HFFc6 (cell line): ENCODE measurements at places on chromosomes 5 and 9. TPM values are rescaled to one million over a fixed set of nuclear protein-coding genes. Genes with fewer than 3 reads are reported as not detected.

Gene OR1J2
- not detected in 3 replicates for total RNA-seq

- H3K27ac ChIP-seq = peak overlapping the region; percentile 64
- peaks cover 29% of the 10 kb centered on the region for H3K36me3 ChIP-seq
- DNase-seq = peak; percentile 79
- peak overlapping the region; percentile 61 for H3K4me3 ChIP-seq
- no peaks in the 10 kb centered on the region for H3K27me3 ChIP-seq
Measured at GRCh38 chr9:110835404-110835803, 166.8 kb downstream of the MUSK start.

DNA sequence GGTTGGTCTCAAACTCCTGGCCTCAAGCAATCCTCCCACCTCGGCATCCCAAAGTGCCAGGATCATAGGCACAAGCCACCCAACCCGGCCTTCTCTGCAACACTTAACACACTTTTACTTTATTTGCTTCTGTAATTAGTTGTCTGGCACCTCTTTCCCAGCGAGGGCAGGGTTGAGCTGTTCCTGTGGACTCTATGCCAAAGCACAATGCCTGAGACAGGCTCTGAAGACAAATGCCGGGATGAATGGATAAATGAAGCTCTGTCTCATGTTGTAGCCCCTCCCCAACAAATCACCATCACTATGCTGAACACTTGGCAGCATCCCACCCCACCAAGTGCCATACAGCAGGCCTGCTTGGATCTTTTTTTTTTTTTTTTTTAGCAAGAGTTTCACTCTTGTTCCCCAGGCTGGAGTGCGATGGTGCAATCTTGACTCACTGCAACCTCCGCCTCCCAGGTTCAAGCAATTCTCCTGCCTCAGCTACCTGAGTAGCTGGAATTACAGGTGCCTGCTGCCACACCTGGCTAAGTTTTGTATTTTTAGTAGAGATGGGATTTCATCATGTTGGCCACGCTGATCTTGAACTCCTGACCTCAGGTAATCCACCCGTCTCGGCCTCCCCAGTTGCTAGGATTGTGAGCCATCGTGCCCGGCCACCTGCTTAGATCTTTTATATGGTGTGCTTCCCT lies 21.3 kb downstream of the GPX3 start:
- DNase-seq = no peak
- no peak overlapping the region for H3K4me3 ChIP-seq
- H3K36me3 ChIP-seq = peaks cover 21% of the 10 kb centered on the region
- peaks cover 40% of the 10 kb centered on the region for H3K4me1 ChIP-seq
- H3K27me3 ChIP-seq = no peaks in the 10 kb centered on the region
- no peak overlapping the region for H3K27ac ChIP-seq

Gene SGCD
- 5.8 to 6.7 TPM (median 6.5 TPM) in 3 replicates for total RNA-seq

- peaks cover 20% of the 10 kb centered on the region for H3K27me3 ChIP-seq
- DNase-seq = no peak
- H3K4me3 ChIP-seq = no peak overlapping the region
- H3K4me1 ChIP-seq = no peaks in the 10 kb centered on the region
Measured at GRCh38 chr5:154984946-154985516, 28.5 kb upstream of the KIF4B start.

Gene F2RL2
- 42.7 to 87.2 TPM (median 68.0 TPM) in 3 replicates for total RNA-seq

Gene HAPLN1
- 8.4 to 118 TPM (median 18.8 TPM) in 3 replicates for total RNA-seq

- H3K36me3 ChIP-seq = no peaks in the 10 kb centered on the region
Measured at GRCh38 chr5:123476731-123477130, 35.2 kb upstream of the CSNK1G3 start.

DNA sequence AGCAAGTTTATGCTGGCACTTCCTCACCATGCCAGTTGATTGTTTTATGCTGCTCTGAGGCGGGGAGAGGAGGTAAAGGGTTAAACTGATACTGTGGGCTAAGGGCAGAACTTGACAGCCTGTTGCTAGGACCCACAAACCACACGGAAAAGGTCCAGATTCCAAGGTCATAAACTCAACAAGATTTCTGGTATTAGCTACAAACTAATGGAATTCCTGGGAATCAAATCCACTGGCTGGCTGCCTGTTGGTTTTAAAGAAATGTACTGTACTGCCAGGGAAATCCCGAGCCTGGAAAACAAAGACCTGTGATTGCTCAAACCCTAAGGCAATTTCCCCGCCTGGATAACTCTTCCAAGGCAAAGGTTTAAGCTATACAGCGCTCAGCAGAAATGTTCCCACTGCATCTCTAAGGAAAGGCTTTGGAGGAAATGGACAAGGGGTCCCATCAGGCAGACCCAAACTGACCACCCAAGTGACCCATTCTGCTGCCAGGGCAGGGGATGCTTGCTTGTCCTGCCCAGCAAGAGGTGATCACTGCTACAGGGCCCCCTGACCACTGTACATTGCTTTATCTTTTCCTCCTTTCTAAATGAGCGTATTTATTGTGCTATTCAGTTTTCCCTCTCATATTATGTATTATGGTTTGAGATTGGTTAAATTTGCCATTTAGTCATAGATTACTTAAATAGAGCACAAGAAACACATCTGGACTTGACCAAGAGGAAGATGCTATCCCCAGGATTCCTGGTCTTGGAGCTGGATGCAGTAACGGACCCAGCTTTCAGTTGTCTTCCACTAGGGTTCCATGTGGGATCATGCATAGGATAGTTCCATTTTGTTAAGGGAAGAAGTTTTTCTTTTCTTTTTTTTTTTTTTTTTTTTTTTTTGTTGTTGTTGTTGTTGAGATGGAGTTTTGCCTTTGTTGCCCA lies 124.3 kb downstream of the SUSD1 start:
- no peaks in the 10 kb centered on the region; the same call in 1 of the 2 replicates for H3K27me3 ChIP-seq
- H3K4me3 ChIP-seq = peak overlapping the region; percentile 34
- peaks cover 64% of the 10 kb centered on the region for H3K4me1 ChIP-seq
- H3K36me3 ChIP-seq = peaks cover 33% of the 10 kb centered on the region
- H3K27ac ChIP-seq = peak overlapping the region; percentile 78

GRCh38 chr5:158773161-158773560 lies 326.6 kb downstream of the EBF1 start:
- no peaks in the 10 kb centered on the region; the same call in 1 of the 2 replicates for H3K36me3 ChIP-seq
- no peak overlapping the region for H3K4me3 ChIP-seq
- no peak for DNase-seq
- H3K27me3 ChIP-seq = peaks cover 4% of the 10 kb centered on the region
- H3K27ac ChIP-seq = no peak overlapping the region
- H3K4me1 ChIP-seq = no peaks in the 10 kb centered on the region

- H3K27me3 ChIP-seq = no peaks in the 10 kb centered on the region; the same call in 1 of the 2 replicates
- H3K4me3 ChIP-seq = no peak overlapping the region
- no peak for DNase-seq
- peaks cover 14% of the 10 kb centered on the region for H3K4me1 ChIP-seq
- H3K27ac ChIP-seq = no peak overlapping the region
- no peaks in the 10 kb centered on the region for H3K36me3 ChIP-seq
Measured at GRCh38 chr5:179533907-179534306, 16.4 kb upstream of the RUFY1 start.

Gene SLCO6A1
- not detected in 3 replicates for total RNA-seq

Gene ADAM19
- 77.3 to 152 TPM (median 126 TPM) in 3 replicates for total RNA-seq
